ENCODE measurements at places on chromosomes 1 and 21.

DNA sequence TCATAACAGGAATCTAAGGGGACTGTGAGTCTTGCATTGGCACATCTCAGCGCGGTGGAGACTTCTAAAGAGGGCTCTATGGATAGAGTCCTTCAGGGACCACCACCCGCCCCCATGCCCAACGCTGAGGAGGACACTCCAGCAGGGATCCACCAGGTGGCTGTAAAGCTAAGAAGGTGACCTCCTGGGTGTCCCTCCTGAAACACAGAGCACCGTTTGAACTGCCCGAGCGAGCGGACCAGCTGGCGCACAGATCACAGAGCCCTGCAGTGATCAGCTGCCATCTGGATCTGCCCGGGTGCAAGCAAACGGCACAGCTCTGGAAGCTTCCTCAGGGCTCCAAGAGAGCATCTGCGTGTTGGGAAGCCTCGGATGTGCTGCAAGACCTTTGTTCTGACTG, 51.3 kb upstream of the LYST start:
- no peak for DNase-seq

- DNase-seq = no peak
Measured at GRCh38 chr1:40096646-40096976, 441 bp downstream of the PPT1 start.

DNA sequence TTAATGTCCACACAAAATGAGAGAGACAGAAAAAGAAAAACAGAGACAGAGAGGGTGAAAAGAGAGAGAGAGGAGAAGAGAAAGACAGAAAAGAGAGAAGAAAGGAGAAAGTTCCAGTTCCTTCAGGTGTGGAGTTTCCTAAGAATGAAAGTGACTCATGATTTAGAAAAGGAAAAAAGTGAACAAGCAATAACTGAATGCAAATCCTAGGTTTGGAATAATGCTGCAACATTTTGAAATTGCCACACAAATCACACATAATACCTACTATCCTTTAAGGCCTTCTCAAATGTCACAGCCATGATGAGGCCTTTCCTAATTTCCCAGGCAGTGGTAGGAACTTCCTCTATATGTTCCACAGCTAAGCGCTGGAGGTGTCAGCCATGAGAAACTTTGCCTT, 31.5 kb upstream of the XPR1 start:
- DNase-seq = no peak

GRCh38 chr1:235637756-235638534, 11.6 kb downstream of the GNG4 start:
- DNase-seq = no peak

- no peak for DNase-seq
Measured at GRCh38 chr1:118143121-118143520, 41.9 kb downstream of the SPAG17 start.

- DNase-seq = peak; percentile 65
Measured at GRCh38 chr1:207335695-207336363, 14.4 kb downstream of the CD55 start.

- no peak for DNase-seq
Measured at GRCh38 chr1:183079712-183080388, 56.6 kb downstream of the LAMC1 start.

DNA sequence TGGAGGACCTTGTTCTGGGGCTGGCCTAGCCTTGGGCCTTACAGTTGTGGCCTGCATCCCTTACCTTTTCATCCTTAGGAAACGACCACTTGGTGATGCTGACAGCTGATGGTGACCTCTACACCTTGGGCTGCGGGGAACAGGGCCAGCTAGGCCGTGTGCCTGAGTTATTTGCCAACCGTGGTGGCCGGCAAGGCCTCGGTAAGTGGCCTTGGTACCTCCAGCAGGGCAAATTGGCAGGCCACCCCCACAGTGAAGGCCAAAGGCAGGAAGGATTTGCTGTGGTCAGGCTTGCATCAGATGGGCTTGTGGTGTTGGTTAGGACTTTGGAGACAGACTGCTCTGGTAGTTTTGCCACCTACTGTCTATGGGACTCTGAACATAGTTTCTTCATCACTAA, 17.7 kb upstream of the TRNAU1AP start:
- no peak for DNase-seq

GRCh38 chr1:16175610-16176553, 20.0 kb upstream of the EPHA2 start:
- DNase-seq = peak; percentile 79

DNA sequence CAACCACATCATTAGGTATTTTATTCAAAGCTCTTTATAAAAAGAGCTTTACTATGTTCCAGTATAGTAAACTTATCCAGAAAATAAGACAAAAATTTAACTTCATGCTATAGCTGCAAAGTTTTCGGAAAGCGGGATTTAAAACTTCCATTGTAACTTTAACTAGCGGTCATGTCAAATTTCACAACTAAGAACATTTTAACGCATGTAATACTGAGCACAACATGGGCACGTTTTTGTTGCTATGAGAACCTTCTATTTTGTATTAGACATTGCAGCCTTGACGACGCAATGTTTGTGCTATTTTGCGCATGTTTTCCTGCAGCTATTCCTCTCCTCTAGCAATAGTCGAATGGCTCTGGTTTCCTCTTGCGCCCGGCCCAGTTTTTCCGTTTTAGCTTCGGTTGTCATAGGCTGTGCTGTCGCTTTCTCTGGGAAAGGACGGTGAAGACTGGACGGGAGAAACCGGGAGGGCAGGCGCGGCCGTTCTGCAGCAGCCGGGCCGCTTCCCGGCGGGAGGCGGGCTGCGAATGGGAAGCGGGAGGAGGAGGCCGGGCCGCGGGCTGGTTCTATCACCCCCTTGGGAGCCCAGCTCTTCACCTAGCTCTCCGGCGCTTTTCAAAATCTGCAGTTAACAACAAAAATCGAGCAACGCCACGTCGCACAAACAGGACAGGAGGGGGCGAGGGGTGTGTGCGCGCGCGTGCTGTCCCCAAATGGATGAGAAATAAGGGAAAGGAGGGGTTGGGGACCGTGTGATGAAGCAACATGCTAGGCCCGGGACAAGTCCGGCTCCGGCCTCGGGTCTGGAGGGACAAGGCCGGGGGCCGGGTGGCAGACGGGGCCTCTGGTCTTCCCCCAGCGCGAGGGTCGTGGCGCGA, 105.3 kb upstream of the HNRNPU start:
- peak; percentile 91 for DNase-seq

GRCh38 chr1:66426239-66426853, 107.6 kb upstream of the SGIP1 start:
- DNase-seq = no peak

DNA sequence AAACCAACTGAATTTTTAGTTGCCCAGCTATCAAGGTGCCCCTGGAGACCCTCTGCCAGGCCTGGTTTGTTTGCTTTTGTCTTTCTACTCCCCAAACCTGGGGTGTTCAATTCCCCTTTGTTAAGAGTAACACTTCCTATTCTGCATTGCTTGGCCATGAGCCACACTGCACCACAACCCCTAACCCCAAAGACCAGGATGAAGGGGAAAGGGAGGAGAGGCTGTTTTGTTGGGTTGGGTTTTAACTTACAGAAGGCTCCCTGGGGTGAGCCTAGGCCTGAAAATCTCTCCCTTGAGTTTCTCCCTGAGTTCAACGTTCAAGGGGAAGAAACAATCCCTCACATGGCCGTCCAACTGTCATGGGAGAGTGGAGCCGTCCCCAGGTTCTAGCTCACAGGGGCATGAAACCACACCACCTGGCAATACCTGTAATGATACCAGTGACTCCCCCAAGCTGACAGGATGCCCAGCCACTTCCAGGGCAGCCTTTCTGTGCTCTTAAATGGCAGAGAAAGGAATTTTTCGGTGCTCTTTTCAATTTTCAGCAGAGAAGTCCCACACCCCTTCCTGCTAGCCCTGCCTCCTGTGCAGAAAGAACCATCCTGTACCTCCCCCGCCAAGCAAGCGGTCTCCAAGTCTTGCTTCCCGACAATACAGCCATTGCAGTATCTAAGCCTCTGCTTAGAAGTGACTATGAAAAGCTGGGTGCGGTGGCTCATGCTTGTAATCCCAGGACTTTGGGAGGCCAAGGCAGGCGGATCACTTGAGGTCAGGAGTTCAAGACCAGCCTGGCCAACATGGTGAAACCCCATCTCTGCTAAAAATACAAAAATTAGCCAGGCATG, 14.9 kb downstream of the SLC45A3 start:
- DNase-seq = no peak

DNA sequence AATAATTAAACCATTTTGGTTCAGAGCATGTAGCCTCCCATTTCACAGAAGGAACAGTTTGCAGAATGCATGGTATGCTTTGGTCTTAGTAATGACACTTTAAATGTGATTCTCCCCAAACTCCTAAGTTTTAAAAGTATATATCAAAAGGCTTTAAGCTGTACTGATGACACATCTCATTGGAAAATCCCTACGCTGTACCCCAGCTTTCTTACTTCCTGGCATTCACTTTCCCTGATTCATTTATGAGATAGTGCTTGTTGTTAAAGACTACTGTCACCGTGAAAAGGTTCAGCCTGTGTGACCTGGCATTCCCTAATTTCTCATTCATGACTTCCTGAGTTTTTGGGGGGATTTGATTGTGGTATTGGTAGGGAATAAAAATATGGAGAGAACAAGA, 53.4 kb downstream of the MPZL1 start:
- DNase-seq = peak; percentile 58

GRCh38 chr1:117537291-117537920, 68.4 kb upstream of the TENT5C start:
- DNase-seq = no peak
